Hepatic stellate cell (primary cell): ENCODE measurements at places on chromosomes 12 and 14.

- DNase-seq, result no peak
These were observed 45.4 kb downstream of the DCAF5 start for GRCh38 chr14:69107407-69108003.

DNA sequence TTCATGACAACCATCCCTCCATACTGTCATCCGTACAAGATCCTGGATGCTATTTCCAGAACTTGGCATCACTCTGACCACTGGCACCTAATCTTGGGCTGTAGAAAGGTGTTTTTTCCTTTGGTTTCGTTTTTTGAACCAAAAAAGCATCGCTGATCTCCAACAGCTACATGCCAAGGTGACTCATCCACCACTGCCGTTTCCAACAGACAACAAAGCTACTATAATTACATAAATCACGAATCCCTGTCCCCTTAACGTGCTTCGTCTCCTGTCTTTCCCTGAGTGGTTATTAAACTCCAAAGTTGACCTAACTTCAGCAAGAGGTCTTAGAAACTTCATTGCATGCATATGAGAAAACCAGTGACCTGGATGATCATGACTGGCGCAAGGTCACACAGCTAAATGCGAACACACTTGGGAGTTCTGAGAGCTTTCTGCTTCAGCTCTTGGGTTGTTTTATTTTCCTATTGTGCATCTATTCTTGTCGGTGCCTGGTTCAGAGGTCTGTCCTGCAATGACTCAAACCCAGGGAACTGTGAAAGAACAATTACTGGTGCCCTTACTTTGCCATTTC lies 99.9 kb downstream of the PPM1H start:
- DNase-seq, result no peak

DNA sequence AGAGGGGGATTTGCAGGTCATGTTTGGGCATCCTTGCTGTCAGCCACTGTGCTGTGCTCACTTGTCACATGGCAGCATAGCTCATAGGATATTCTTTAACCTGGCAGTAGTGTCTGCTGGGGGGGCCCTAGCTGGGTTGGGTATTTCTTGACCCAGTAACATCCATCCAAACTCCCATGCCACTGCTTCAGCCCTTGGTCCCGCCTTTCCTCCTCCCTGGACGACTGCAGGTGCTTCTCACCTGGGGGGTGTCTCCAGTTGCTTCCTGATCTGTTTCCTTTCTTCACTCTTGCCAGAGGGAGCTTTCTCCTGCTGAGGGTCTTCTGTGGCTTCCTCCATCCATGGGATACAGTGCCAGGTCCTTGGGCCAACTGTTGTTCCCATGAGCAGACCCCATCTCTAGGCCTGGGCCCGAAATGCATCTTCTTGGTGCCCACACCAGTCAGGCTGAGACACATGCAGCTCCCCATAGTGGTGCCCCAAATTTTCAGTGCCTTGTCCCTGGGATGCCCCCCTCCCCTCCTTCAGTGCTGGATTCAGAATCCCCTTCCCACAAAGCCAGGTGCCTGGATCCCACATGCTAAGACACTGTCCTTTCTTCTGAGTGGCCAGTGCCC lies 20.5 kb downstream of the C14orf132 start:
- DNase-seq, result no peak

- no peak for DNase-seq
These were observed 352.7 kb upstream of the NAV3 start for GRCh38 chr12:77477907-77478533.

DNA sequence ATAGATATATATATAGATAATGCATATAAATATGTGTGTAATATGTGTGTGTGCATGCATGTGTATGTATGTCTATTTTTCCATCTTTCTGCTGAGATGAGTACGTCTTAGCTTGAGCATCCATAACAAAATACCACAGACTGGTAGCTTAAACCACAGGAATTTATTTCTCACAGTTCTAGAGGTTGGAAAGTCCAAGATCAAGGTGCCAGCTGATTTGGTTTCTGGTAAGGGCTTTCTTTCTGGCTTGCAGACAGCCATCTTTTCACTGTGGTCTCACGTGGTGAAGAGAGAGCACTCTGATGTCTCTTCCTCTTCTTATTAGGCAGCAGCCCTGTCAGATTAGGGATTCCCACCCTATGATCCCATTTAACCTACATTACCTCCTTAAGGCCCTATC lies 47.3 kb downstream of the ACSM4 start:
- DNase-seq, result no peak

DNA sequence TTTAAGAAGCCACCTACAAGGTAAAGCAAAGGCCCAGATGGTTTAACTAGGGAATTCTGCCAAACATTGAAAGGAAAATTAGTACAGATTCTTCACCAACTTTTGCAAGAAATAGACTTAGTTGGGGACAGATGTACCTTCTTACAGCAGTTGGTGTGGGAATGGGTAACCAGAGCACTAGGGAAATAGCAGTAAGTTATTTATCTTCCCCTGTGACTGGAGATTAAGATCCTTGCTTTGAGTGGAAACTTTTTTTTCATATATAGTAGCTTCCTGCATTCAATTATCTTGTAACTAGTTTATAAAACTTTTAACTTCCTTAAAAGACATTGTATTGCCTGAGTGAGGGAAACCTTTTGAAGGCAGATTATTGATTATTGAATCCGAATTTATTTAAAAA lies 44.2 kb downstream of the ARID2 start:
- no peak for DNase-seq

- no peak for DNase-seq
These were observed 3.3 kb upstream of the C14orf93 start for GRCh38 chr14:23013054-23013748.

DNA sequence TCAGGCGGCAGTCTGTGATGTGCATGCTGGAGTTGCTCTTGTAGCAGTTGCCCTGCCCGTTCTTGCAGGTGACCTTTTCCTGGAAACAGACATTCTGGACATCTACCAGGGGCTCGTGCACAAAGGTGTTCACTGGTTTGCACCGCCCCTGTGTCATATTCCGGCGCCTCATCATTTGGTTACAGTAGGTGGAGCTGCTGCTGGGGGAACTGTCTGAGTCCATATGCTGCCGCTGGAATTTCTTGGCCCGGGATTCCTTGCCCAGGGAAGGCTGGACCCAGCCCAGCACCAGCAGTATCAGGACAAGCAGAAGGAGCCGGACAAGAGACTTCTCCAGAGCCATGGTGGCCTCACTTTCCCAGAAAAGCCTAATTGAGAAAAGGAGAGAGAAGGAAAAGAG lies 918 bp downstream of the RNASE1 start:
- no peak for DNase-seq

DNA sequence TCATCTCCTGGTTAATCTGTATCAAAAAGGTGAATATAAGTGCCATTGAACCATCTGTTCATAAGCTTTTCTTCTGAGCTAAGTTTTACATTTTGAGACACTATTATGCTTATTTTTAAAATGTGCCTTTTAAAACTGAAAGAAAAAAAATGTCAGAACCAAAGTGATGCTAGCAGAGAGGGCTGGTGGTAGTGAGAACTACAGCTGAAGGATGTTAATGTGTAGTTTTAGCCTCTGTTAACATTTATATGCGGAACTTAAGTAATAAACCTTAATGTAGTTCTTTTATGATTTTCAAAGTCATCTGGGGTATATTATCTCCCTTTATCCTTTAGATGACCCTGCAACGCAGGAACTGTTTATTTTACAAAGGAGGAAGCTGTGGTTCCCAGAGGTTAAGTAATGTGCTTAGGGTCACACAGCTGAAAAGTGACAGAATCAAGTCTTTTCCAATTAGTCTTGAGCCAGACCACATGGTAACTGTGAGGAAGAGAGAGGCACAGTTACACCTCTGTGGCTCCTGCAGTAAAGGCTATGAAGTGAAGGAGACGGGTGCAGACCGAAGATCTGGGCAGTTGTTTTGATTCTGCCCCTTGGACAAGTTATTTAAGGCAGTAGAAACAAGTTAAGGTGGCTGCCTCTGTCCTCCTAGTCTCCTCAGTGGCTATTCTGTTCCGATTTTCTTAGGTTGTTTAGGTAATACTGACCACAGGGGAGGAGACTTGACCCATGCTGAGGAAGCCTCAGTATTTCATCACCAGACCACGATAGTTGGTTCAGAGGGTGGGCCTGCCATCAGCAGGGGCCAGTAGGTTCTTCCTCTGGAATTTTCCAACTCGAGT lies 23.9 kb downstream of the GNG2 start:
- DNase-seq, result no peak

GRCh38 chr12:117038023-117038680 lies 61.1 kb downstream of the TESC start:
- DNase-seq, result no peak

GRCh38 chr14:55285048-55285652 lies 13.9 kb downstream of the FBXO34 start:
- no peak for DNase-seq

- DNase-seq, result no peak
These were observed 25.9 kb downstream of the ARHGAP5 start for GRCh38 chr14:32102968-32103367.

- DNase-seq, result no peak
These were observed 236.6 kb downstream of the SEC23A start for GRCh38 chr14:38866461-38866860.

DNA sequence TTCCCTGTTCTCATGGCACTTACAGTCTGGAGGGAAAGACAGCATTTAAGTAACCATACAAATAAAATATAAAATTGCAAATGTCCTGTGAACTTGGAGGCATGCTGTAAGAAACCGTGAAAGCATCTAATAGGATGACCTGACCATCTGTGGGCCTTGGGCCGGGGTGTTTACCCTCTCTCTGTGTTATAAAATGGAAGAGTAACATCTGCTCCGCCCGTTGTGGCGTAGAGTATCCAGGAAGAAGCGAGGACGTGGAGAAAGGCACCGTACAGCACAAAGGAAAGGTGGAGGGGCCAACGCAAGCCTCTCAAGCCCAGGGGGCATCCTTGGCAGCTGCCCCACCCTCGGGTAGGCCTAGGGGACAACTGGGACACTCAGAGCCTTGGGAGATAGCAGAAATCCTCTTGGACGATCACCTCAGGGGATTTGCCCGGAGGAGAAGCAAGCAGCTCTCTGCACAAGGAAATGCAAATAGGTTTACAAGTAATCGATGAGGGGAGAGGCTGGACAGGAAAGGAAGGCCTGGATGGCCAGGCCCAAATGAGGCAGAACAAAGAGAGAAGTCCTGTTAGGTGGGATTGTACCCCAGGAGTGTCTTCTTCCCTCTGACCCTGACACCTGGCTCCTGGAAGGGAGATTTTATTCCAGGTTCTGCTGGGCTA lies 26.2 kb downstream of the VSX2 start:
- no peak for DNase-seq

GRCh38 chr12:122374707-122375106 lies 47.8 kb downstream of the CLIP1 start:
- DNase-seq, result no peak

- no peak for DNase-seq
These were observed 4.2 kb downstream of the BAG5 start for GRCh38 chr14:103558071-103558882.

GRCh38 chr12:6708960-6709394 lies 8.4 kb upstream of the PIANP start:
- DNase-seq, result no peak

DNA sequence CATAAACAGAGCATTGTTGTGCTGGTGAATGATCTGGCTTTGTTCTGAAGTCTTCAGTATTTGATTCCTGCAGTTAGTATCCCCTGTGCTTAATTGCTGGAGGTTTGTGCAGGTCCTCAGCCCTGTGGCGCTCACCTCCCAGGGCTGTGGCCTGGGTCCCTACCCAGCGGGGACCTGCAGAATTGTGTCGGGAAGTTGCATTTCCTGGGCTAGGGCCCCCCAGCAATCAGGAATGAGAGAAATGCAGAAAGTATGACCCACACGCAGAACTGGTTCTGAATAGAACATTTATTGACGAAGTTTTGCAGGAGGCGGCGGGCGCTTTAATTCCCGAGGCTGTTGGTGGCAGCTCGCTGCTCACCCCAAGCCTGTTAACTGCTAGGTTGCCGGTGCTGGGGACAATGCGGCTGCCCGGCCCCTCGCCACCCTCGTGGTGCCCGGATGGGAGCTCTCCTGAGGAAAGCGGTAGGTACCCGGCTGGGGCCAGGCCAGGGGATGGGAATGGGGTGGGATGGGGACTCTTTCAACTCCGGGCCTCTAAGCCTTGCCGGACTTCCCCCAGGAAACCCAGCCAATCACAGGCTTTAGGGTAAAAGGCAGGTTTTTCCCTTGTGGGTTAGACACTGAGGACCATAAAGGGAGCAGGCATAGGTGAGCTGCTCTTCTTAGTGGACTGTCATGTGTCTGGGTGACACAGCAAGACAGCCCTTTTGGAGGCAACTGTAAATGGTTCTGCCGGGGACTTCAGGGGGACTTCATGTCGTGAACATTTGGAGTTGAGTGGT lies 11.6 kb downstream of the PLEKHG3 start:
- DNase-seq, result no peak

DNA sequence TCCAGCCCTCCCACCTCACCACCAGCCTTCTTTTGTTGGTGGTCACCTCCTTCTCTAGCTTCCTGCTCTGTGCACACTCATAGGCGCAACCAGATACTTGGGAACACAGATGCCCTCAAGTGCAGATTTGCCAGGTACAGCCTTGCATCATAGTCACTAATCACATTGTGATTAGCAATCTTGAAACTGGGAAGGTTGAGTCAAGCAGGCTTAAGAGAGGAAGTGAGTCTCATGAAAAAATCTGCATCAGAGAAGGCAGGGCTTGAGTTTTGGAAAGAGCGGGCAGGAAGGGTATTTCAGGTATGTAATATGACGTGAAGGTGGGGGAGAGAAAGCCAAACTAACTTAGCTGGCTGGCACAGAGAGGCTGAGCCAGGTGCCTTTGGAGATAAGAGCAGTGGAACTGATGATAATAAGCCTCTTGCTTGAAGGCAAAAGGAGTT lies 2.7 kb upstream of the RABGGTA start:
- DNase-seq, result no peak

- no peak for DNase-seq
These were observed 1082.4 kb downstream of the TMTC2 start for GRCh38 chr12:83769151-83769550.

DNA sequence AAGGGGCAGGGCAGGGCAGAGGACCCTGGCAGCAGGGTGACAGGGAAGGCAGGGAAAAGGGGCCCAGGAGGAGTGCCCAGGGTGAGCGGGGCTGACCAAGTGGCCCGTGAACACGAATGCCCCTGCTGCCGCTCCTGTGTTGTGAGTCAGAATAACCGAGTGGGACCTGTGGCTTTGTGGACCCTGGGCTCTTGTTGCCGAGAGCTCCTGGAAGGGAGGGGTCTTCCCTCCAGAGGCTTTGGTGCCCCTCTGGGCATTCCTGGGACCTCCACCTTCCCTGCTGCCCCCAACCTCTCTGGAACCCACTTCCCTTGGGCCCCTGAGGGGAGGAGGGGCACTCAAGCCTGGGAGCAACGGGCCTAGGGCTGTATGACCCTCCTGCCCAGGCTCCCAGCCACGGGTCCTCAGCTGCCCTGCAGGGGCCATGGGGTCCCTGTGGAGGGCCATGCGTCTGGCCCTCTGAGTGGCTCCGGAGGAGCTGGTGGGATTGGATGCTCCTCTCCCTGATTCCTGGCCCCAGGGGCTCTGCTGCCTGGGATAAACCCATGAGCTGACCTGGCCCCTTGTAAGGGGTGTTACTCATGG lies 319.4 kb downstream of the TMEM121 start:
- DNase-seq, result no peak

DNA sequence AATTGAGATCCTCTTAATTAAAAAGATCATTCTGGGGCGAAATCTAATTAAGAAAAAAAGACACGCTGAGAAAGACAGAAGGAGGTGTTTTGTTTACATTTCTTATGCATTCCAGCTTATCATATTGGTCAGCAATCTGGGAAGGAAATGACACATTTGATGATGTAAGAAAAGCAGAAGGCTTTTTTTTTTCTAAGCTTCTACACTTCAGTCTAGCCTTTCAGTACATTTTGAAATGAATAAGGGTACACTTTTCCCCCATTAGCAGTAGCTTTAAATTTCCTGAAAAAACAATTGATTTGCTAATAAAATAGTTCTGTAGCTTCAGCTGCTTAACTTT lies 5.9 kb upstream of the GSC start:
- DNase-seq, result no peak

GRCh38 chr14:75223664-75224154 lies 47.3 kb upstream of the TMED10 start:
- DNase-seq, result no peak
